ENCODE measurements at places on chromosomes 7 and 10. TPM values are rescaled to one million over a fixed set of nuclear protein-coding genes. Genes with fewer than 3 reads are reported as not detected.

Gene OR9A2
- total RNA-seq, result not detected

GRCh38 chr7:3861941-3862340 is 560.9 kb downstream of the SDK1 start:
- peak; percentile 9 for DNase-seq

GRCh38 chr7:139771001-139771956 is 6.5 kb downstream of the HIPK2 start:
- peak; percentile 47 for DNase-seq

Gene SKIDA1
- 1.7 TPM for total RNA-seq

GRCh38 chr10:68231106-68231816 is 652 bp downstream of the ATOH7 start:
- peak; percentile 68 for DNase-seq

Gene GNGT1
- not detected for total RNA-seq

Gene DPYSL4
- 1.3 TPM for total RNA-seq

Gene USP6NL
- total RNA-seq, result 8.1 TPM

Gene HOXA9
- 7.0 TPM for total RNA-seq

GRCh38 chr10:6625428-6625827 is 45.4 kb upstream of the PRKCQ start:
- DNase-seq, result no peak

DNA sequence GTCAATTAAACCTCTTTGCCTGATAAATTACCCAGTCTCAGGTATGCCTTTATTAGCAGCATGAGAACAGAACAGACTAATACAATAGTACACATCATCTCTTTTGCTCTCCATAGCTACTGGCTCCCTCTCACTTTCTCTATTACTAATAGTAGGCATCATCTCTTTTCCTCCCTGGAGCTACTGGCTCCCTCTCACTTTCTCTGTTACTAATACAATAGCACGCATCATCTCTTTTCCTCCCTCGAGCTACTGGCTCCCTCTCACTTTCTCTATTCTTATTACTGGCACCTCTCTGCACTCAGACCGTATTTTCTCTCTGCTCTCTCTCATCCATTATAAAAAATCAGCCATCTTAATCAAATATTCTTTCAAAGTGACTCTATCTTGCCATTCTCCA is 37.1 kb downstream of the SLC25A13 start:
- no peak for DNase-seq

Gene GATA3
- not detected for total RNA-seq

GRCh38 chr7:66627151-66627681 is 1.5 kb upstream of the KCTD7 start:
- DNase-seq, result no peak

GRCh38 chr7:46239846-46240245 is 318.8 kb upstream of the IGFBP3 start:
- no peak for DNase-seq

DNA sequence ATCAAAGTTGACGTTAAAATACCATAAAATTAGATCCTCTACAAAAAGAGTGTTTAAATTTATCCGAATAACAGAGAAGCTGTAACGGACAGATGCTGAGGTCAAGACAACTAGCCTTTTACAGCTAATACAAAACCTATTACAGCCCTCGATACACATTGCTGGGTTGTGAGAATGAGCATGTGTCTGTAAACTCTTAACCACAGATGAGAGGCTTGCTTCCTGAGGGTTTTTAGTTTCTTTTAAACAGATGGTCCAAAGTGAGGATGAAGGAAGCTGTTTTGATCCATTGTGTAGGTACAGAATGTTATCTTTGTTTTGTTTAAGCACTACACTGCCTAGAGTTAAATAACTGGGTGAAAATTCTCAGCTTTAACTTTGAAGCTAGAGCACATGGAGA is 578.2 kb downstream of the PARD3 start:
- DNase-seq, result peak; percentile 25

Gene IKZF1
- not detected for total RNA-seq

DNA sequence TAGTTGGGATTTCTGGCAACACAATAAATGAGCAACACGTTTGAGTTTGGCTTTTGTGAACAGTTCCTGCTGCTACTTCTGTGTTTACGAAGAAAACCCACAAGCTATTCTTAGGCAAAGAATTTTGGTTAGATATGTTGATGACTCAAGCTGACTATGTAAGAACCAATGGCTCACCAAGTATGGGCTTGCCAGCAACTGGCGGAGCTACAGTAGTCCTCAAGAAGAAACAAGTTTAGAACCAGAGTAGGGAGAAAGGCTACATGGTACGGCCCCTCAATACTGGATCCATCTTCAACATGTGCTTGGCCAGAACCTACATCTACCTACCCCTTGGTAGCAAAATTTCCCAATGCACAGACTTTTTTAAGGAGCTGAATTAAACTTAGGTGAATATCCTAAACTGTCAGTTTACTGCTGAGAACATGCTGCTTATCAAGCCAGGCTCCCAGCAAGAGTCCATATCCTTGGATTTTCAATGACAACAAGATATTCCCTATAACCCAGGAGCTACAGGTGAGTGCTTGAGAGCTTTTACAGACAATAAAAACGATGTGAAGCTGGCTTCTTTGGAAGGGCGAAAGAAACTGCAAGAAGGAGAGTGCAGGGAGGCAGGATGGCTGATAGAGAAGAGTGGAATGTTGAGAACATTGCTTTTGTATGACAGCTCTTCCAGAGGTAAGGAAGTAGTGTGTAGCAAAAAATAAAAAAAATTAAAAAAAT is 74.3 kb upstream of the ASAH2 start:
- peak; percentile 84 for DNase-seq

Gene PFKP
- 515 TPM for total RNA-seq

DNA sequence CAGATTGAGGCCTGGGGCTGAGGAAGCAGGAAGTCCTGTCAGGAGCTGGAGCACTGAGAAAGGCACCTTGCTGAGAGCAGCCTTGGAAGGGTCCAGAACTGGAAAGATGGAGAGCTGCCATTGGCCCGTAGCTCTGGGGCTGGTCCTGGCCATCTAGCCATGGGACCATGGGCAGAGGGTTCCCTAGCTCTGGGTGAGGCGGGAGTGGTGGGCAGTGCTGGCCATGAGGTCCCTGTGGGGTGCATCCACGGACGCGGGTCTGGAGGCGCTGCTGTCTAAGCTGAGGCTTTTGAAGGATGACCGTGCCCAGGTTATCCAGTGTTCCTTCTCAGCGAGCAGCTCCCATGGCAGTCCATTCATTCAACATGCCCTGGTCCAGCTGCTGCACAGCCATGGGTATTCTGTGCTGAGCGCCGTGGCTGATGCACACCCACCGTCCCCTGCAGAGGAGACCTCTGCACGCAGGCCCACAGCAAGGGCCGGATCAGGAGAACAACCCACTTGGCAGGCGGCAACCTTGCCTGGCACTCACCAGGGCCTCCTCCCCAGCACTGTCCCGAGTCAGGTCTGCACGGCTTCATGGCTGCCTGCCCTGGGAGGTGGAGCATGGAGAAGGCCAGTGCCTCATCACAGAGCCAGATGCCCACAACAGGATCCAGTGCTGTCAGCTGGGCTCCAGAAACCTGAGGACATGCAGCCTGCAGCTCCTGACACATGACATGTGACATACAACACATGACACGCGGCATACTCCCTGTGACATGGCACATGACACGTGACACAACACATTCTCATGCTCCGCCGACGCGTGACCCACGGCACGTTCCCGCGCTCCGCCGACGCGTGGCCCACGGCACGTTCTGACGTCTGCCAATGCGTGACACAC is 121.9 kb downstream of the INPP5A start:
- no peak for DNase-seq

Gene NRG3
- total RNA-seq, result not detected

- no peak for DNase-seq
Observed at GRCh38 chr10:78664929-78665553, 403.7 kb upstream of the ZMIZ1 start.

DNA sequence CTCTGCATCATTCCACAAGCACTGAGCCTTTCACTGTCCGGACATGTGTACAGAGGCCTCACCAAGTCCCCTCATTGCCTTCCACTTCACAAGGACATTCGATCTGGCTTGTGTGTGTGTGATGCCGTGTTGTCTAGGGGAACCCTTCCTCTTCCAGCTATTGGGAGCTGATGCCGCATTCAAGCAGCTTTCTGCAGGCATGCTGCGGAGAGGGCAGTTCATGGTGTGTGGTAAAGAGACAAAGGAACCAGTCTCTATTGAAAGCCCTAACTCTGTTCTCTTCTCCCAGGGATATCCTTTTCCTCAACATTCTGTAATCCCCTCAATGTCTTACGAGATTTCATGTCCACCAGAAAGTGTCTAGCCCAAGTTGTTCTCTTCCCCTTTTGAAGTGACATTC is 141.6 kb downstream of the ALOX5 start:
- DNase-seq, result no peak

Gene STRIP2
- total RNA-seq, result 7.5 TPM

DNA sequence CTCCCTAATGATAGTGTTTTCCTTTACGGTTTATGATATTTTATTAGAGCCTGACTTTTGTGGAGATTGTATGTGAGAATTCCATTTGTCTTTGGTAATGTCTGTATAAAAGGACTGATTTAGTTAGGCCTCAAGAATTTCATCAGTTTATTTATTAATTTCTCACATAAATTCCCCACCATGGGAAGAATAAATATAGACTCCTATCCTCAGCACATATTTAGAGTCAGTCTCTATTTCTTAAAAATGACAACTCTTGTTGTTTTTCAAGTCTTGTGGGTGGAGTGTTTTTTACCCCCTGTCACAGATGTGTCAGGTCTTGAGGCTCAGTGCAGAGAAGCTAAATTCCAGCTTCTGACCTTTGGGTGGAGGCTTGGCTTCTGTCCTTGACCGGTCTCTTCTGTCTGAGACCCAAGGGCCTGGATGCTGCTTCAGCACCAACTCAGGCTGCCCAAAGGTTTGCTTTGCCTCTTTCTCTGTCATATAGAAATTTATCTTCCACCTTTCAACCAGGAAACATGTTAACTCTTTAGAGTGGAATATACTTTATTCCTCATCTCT is 117.3 kb upstream of the INHBA start:
- no peak for DNase-seq

- no peak for DNase-seq
Observed at GRCh38 chr10:132785723-132786475, at the start of gene NKX6-2. Gene NKX6-2 (minus strand): TSS chr10:132786147. CDS start chr10:132785948, 199 bp downstream.

Gene RNF32
- total RNA-seq, result 0.18 TPM

DNA sequence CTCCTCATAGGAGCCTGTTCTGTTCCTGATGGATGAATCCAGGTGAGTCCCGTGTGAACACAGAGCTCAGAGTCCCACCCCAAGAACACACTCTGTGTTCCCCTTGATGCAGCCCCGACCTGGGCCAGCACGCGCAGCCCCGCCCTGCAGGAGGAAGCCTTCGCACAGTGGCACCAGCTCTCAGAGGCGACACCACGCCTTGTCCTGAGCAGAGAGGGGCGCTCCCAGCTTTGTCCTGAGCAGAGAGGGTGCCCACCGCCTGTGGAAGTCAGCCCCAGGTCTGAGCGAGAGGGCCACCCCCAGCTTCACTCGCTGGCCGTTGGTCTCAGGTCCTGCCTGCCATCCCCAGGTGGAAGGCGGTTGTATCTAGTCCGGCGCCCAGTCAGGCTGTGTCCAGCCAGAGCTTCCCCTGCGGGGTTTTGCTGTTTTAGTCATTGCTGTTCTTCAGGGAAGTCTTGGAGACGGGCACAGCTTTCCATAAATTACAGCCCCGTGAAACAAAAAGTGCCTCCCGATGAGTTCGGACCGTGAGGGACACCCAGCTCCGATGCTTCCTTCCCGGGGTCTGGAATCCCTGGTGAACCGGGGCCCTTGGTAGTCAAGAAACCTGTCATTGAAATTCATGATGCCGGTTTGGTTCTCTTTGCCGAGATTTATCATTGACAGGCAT is 43.6 kb downstream of the NKX6-2 start:
- DNase-seq, result no peak

GRCh38 chr7:52512656-52513055 is 522.8 kb upstream of the POM121L12 start:
- no peak for DNase-seq

Gene KCNH2
- total RNA-seq, result not detected

Gene HDAC9
- 63.3 TPM for total RNA-seq

- DNase-seq, result no peak
Observed at GRCh38 chr7:84744385-84744784, 442.5 kb downstream of the SEMA3D start.
